ENCODE measurements at places on chromosomes 16 and 17.
A peak's percentile ranks its signal among the peaks of the same experiment; 100 is the strongest.

DNA sequence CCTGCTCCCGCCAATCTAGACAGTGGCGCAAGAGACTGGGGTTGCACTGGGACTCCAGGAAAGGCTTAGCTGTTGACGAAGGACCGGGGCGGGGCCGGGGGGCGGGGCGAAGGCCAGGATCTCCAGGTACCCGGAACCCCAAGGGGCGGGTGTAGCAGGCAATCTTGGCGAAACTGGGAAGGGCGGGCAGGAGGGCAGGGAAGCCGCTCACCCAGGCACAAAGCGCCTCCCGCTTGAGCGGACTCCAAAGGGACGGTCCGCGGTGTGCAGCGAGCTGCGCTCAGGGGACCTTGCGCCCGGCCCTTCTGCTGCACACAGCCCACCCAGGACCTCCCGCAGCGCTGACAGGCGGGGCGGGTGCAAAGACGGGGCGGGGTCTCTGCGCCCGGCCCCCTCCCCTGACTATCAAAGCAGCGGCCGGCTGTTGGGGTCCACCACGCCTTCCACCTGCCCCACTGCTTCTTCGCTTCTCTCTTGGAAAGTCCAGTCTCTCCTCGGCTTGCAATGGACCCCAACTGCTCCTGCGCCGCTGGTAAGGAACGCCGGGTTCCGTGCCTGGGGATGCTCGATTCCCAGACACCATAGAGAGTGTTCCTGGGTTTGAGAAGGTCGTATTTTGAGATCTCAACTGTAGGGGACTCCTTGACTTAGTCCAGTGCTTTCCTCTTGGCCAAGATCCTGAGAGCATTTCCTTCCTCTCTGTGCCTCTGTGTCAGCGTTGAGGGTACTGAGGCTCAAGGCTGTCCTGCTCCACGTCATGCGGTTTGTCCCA, at the start of gene MT1F:
Gene MT1F (plus strand): TSS at position 405 of the 772 bp plus-strand sequence. CDS start 100 bp downstream, at position 505.
- peak; percentile 31 for DNase-seq

DNA sequence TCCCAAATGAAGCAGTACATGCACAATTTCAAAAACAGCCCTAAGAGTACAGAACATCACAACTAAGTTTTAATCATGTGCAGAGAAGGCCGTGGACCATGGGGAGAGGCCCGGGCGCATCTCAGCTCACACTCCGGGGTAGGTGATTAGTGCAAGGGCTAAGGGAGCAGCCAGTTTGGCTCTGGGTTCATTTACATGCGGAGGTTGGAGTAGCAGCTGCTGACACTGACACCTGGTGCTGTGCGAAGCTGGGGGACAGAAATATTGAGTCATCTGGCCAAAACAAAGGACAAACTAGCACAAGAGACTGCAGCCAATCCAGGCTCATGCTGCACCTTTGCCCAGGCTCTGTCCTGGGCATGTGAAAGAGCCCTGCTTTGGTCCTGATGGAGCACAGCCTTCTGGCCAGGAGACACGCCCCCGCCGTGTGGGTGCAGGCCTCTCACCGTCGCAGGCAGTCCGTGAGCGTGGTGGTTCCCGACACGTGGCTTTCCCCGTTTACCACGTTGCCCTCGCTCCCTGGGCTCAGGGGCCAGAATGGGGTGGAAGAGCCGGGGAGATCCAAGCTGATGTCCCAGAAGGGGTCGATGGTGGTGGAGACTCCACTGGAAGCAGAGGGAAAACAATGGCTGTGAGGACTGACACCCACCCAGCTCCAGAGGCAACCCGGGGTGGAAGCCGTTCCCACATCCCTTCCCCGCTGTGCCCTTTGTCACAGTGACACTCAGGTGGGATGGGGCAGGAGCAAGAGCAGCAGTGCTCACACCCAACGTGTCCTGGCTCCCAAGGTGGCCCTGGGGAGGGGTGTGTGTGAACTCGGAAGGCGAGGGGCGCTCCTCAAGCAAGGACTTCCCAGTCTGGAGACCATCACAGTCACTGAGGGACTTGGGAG, 31.9 kb downstream of the USP22 start:
- no peak for DNase-seq

- DNase-seq: no peak
These were observed 2.4 kb downstream of the HIC1 start for GRCh38 chr17:2057175-2057759.

DNA sequence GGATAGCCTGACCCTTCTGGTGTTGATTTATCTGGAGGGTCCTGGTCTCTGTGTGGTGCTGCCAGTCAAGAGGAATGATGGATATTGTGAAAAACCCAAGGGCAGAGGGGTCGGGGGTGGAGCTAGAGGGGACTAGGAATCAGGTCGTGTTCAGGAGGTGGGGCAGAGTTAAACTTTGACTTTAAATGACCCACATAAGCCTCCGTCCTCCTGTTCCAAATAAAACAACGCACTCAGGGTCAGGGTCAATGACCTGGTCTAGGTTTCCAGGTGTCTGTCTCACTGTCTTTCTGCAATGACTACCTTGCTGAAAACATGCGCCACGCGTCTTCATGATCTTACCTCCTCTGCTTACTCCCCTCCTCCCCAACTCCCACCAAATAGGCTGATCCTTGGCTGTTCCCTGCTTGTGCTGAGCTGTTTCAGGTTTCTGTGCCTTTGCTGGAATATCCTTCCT, 14.7 kb downstream of the AOC3 start:
- DNase-seq: no peak

- DNase-seq: peak; percentile 77
These were observed 1.2 kb upstream of the MPRIP start for GRCh38 chr17:17041018-17041521.

DNA sequence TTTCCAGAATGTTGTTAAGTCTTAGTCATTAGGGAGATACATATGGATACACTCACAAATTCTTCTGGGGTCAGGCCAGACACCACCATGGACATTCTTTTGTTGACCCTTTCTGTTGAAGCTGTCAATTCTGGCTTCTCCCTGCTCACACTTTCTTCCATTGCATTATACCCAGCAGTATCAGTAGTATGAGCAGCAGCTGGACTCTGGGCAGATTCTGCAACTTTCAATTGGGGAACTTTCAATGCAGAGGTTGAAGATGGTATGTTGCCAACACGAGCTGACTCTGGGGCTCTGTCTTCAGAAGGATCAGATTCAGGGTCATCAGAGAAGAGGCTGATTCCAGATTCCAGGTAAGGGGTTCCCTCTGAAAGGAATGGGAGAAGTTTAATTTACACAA, 45.8 kb downstream of the RND2 start:
- no peak for DNase-seq

DNA sequence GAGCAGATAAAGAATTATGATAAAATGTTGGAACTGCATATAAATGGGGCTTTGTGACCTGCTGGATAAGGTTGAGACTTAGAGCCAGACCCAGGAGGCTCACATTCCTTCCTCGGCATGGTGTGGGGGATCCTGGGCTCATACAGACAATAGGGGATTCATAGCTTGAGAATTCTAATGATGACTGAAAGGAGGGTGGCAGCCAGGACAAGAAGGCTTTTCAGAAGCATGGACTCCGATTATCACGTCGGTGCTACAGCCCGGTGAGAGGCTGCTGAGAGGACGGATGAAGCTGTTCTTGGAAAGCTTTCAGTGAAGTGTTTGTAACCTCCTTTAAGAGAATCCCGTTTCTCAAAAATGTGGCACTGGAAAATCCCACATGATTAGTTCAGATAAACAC, 167.2 kb downstream of the ANKFN1 start:
- no peak for DNase-seq

DNA sequence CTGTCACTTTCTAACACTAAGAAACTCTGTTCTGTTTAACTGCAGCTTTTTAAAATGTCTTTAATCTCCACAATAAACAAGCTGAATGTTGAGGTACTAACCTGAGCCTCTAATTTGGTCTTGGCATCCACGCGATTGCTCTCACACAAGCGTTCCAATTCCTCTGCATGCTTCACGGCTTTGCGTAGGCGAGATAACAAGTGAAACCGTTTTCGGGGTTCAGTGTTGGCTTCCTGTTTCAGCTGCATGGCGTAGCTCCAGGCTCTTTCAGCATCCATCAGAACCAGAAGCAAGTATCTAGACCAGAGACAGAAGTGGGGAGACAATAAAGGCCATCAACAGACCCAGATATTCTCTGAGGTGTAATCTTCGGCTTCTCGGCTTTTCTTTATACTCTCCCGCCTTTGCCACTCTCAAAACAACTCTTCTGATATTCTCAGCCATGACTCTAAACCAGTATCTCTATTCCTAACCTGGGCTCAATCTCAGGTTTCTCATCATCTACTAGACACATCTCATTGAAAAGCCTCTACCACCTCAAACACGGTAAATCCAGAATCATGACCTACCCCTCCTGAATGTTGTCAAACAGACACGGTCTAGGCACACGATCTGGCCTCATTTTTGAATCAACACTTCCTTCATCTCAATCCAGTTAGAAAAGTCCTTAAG, 8.3 kb downstream of the SRP68 start:
- DNase-seq: no peak

- DNase-seq: no peak
These were observed 38.9 kb downstream of the AKAP10 start for GRCh38 chr17:19938736-19939135.

- DNase-seq: no peak
These were observed 41.8 kb downstream of the SCNN1B start for GRCh38 chr16:23343643-23344612.

GRCh38 chr17:62597920-62598319, 29.6 kb upstream of the MRC2 start:
- no peak for DNase-seq

DNA sequence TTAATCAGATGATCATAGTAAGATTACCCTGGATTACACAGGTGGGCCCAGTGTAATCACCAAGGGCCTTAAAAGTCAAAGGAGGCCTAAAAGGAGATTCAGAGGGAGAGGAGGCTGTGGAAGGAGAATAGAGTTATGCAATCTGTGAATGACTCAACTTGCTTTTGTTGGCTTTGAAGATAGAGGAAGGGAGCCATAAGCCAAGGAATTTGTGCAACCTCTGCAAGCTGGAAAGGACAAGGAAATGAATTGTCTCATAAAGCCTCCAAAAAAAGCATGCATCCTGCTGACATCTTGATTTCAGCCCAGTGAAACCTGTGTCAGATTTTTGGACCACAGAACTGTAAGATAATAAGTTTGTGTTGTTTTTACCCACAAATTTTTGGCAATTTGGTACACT, 109.6 kb downstream of the CNTNAP4 start:
- peak; percentile 40 for DNase-seq

- no peak for DNase-seq
These were observed 8.2 kb downstream of the VPS4A start for GRCh38 chr16:69319381-69319780.

DNA sequence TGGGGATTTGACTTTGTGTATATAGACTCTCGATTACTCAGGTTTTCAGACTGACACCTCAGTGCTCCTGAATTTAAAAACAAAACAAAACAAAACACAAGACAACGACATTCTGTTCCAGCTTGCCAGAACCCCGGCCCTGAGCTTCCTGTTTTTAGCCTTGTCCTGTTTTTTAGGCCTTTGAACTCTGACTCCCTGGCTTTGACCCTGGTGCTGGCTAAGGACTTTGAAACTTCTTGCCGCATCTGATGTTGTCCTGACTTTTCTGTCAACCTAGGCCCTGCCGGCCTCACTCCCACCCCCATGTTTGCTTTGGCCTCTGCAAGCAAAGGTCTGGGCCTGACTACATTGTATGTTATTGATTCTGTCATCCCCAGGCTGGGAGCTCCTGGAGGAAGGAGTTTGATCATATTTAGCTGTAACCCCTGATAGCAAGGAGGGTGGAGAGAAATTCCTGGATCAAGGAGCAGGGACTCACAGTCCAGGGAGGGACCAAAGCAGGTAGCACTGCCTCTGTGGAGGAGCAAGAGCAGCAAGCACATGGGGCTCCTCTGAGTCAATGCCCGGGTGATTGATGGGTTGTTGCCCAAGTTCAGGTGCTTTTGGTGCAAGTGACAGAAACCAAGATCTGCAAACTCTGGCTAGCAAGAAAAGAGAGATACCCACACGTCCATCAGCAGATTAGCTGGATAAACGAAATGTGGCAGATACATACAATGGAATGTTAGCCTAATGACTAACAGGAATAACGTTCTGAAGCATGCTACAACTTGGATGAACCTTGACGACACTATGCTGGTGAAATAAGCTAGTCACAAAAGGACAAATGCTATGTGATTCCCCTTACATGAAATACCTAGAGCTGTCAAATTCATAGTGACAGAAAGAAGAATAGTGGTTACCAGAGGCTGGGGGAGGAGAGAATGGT, 7.7 kb downstream of the CCL16 start:
- peak; percentile 63 for DNase-seq

GRCh38 chr17:72158895-72159885, 38.4 kb downstream of the SOX9 start:
- DNase-seq: no peak

- no peak for DNase-seq
These were observed 225.8 kb upstream of the SDK2 start for GRCh38 chr17:73870068-73870467.

DNA sequence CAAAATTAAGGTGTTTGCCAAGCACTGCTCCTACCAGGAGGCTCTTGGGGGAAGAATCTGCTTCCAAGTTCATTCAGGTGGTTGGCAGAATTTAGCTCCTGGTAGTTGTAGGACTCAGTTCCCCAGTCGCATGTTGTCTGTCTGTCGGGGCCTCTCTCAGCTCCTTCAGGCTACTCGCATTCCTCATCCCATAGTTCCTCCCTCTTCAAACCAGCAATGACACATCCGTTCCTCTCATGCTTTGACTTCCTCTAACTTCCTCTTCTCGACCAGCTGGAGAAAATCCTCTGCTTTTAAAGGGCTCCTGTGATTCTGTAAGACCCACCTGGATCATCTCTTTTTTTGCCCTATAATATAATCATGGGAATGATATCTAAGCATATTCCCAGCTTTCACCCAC, 108.1 kb downstream of the PMP22 start:
- peak; percentile 65 for DNase-seq

- peak; percentile 85 for DNase-seq
These were observed 5.4 kb downstream of the ATPAF2 start for GRCh38 chr17:18033442-18034099.

DNA sequence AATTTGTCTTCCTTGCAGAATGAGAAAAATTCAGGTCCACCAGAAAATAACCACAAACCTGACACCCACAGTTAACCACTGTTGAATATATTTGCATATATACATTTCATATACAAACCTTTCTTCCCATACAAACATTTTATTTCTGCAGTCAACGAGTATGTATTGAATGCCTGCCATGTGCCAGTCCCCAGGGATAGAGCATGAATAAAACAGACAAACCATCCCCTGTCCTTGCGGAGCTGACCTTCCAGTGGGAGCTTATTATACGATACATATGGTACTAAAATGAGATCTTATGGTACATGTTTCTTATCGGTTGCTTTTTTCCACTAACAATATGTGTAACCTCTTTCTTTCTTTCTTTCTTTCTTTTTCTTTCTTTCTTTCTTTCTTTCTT, 116.7 kb downstream of the PITPNC1 start:
- DNase-seq: no peak

GRCh38 chr16:50673496-50674275, 7.4 kb downstream of the SNX20 start:
- no peak for DNase-seq

GRCh38 chr17:77607606-77608005, 350.9 kb upstream of the TNRC6C start:
- no peak for DNase-seq

DNA sequence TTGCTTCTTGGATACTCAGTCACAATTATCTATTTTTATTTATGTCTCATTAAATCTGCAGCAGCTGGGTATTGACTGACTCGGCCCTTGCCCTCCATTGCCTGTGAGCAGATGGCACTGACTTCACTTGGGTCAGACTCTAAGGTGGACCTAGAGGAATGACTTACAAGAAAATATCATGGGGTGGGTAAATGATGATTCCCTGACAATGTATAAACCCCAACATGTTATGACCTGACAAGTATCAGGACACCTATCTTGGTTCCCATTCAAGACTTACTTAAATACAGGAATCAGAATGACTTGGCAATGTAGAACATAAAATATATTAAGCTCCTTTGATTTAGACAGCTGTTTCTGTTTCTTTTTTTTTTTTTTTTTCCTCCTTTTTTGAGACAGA, 953.5 kb downstream of the CDH11 start:
- DNase-seq: no peak
